ENCODE measurements at places on chromosomes 5 and 9. TPM values are rescaled to one million over a fixed set of nuclear protein-coding genes. Genes with fewer than 3 reads are reported as not detected.

The ZNF367 gene
- total RNA-seq, result 2.8 TPM

The FOXD4L4 gene
- total RNA-seq, result 0.08 TPM

The MEF2C gene
- total RNA-seq, result 4.5 TPM

The MIER3 gene
- total RNA-seq, result 43.6 TPM

The TAF11L10 gene
- not detected for total RNA-seq

The PHF24 gene
- 0.40 TPM for total RNA-seq

The HMCN2 gene
- total RNA-seq, result not detected

The TAS2R1 gene
- total RNA-seq, result not detected

The SPINK13 gene
- not detected for total RNA-seq

The ANKHD1 gene
- 68.3 TPM for total RNA-seq

The INSL4 gene
- not detected for total RNA-seq

The SLC46A2 gene
- total RNA-seq, result not detected

The AQP3 gene
- 1.3 TPM for total RNA-seq

The TTLL11 gene
- total RNA-seq, result 1.9 TPM

The SNX2 gene
- 35.3 TPM for total RNA-seq

The PCDHGB7 gene
- 23.6 TPM for total RNA-seq

The BTNL3 gene
- total RNA-seq, result not detected

The OTP gene
- 0.24 TPM for total RNA-seq

The PRRX2 gene
- 31.1 TPM for total RNA-seq

The CLIC3 gene
- 3.1 TPM for total RNA-seq

The PGGT1B gene
- total RNA-seq, result 6.6 TPM

The IL3 gene
- not detected for total RNA-seq

The INSYN2B gene
- 14.7 TPM for total RNA-seq

The PCDHGA6 gene
- 1.0 TPM for total RNA-seq

The NR4A3 gene
- total RNA-seq, result 1.3 TPM

The MSANTD3 gene
- total RNA-seq, result 58.1 TPM

The PRSS3 gene
- total RNA-seq, result 18.9 TPM

The OR1Q1 gene
- not detected for total RNA-seq

The OR13J1 gene
- not detected for total RNA-seq

The ADAMTS13 gene
- 4.0 TPM for total RNA-seq

The ROPN1L gene
- 0.39 TPM for total RNA-seq

The FAM153A gene
- total RNA-seq, result not detected

The RFESD gene
- 1.3 TPM for total RNA-seq

The ASPN gene
- not detected for total RNA-seq

The TSSK1B gene
- total RNA-seq, result 0.26 TPM

The SHOC1 gene
- not detected for total RNA-seq

The ZBTB43 gene
- 4.4 TPM for total RNA-seq
